ENCODE measurements at places on chromosomes 11 and 22.
A peak's percentile ranks its signal among the peaks of the same experiment; 100 is the strongest.

- peak; percentile 95 for DNase-seq
Measured at GRCh38 chr11:12692229-12693075, 18.2 kb downstream of the TEAD1 start.

DNA sequence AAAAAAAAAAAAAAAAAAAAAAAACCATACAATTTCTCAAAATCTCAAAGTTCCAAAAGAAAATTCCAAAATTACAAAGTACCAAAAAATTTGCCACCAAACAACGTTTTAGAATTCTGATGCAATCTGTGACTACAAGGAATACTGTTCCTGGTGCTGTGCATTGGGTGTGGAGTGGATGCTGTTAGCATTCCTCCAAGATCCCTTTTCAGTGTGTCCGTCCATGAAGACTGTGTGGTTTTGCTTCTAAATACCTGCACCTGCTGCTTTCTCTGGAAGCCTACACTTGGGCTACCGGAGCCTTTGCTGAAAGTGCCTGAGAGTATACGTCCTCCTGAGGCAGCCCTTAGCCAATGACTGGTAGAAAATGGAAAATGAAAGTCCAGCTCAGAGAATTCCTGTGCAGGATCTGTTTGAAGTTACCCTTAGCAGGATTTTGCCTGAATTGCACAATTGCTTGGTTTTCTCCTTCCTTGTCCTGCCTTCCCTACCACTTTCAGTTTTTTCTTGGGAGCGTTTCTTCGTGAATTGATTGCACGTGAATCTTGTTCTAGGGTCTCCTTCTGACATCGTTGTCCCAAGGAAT is 140.8 kb downstream of the TRPC6 start:
- DNase-seq, result no peak

DNA sequence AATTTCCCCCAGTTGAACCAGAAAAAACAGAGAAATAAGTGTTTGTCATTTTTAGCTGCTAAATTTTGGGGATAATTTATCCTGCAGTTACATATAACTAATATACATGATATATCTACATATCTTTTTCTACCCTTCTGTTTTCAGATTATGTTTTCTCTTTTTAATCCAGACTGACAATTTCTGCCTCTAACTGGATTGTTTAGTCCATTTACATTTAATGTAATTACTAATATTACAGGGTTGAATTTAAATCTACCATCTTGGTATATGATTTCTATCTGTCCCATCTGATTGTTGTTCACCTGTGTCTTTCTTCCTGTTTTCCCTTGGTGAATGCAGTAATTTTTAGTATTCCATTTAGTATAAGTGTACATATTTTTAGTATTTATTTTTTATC is 5.7 kb downstream of the NNMT start:
- no peak for DNase-seq

GRCh38 chr11:86461892-86462291 is 87.2 kb downstream of the CCDC81 start:
- no peak for DNase-seq

DNA sequence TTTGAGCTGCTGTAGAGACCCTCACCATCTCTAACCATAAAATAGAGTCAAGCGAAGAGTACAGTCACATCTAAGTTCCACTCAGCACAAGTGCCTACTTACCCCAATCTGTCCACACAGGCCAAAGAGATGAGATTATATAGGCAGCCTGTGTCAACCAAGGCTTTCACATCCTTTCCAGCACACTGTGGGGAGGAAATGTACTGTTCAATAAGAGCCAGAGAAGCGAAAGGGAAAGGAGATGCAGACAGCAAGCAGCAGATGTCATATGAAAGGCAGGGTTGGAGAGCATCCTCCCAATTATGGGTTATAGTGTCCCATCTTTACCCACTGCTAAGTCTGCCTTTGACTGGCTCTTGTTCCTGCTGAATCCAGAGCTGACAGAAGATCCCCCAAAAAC is 16.4 kb downstream of the NRIP3 start:
- DNase-seq, result no peak

GRCh38 chr11:134853992-134854991 is 442.2 kb upstream of the B3GAT1 start:
- DNase-seq, result no peak

GRCh38 chr11:69656536-69657455 is 15.8 kb downstream of the CCND1 start:
- DNase-seq, result no peak
